Activated naive CD8-positive, alpha-beta T cell treated with anti-CD3 and anti-CD28 coated beads for 36 hours (primary cell): ENCODE measurements at places on chromosomes 11 and 22.

DNA sequence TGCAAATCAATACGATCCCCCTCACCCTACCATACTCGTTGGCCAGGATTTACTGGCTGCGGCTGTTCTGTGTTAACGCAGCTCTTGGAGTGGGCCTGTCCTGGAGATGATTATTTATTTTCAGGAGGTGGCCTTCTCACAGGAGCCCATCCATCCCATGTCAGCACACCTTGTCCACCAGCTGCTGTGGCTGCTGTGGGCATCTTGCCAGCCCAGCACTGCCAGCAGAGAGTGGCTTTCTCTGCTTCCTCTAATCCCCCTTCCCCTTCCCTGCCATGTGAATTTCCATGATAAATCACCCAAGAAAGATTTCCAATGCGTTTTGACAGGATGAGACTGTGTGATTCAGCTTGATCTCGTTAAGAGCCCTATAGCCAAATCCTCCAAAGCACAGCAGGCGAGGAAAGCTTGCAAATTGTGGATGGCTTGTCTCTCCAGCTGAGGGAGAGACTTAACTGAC is 309.1 kb upstream of the C11orf87 start:
- DNase-seq = no peak

DNA sequence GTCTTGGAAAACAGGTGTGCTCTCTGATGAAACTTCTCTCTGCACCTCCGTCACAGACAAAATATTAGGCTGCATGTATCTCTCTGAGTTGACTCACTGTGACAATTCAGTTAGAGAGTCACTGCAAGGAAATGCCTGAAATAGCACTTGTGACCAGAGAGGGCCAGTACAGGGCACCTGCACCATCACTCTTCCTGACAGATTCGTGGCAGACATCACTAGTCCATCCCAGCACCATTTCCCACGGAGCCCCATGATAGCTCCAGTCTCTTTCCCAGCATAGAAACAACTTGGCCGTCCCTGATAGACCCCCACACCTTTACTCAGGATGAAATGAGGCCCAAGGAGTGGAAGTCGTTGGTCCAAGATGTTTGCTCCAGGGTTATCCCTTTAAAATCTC is 73.3 kb upstream of the ISX start:
- DNase-seq = no peak

- peak; percentile 84 for DNase-seq
Observed at GRCh38 chr11:65884716-65885092, 3.6 kb downstream of the FIBP start.

DNA sequence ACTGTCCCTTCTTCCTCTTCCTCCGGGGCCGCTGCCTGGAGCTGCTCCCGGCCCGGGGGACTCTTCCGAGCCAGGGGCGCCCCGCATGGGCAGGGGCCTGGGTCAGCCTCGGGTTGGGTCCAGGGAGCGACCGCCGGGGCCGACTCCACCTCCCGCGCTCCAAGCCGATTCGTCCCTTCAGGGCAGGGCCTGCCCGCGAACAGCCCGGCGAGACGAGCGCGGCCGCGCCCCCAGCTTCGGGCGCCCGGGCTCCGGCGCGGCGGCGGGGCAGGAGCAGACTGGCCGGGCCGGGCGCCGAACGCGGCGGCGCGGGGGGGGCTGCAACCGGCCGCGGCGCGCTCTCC is at the start of gene LARGE1:
LARGE1 (minus strand) TSS at position 280 of the 344 bp plus-strand sequence.
- peak; percentile 4 for DNase-seq

DNA sequence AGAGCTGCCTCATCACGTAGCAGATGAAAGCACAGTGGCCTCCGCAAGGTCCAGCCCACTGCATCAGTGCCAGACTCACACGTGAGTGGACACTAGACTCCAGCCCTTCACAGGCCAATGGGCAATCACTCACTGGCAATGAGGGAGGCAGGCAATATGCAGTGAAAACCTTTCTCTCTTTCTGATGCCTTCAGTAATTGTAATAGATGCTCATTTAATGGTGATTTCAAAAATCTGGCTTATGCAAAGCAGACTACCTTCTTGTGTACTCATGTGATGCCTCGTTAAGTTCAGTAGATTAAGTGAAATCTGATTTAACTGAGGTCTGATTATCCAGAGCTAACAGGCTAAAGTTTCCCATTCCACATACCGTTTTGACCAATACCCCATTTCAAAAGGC is 546.9 kb downstream of the MIAT start:
- no peak for DNase-seq

DNA sequence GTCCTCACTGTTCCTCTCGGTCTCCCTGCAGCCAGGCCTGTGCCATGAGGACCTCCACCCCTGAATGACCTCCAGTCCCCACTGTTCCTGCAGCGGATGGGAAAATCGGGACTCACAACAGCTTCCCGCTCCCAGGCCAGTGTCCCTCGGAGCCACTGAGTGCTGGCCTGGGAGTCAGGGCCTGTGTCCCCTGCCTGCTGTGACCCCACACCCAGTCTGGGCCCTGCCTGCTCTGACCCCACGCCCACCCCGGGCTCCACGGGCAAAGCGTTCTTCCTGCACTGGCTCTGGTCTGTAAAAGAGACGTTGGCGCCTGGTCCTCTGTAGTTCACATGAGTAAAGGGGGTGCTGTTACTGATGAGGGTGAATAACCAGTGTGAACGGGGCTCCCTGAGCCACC is 73.0 kb upstream of the SHISAL1 start:
- DNase-seq = no peak
